ENCODE measurements at places on chromosomes 1 and 21. TPM values are rescaled to one million over a fixed set of nuclear protein-coding genes. Genes with fewer than 3 reads are reported as not detected.

- H3K27me3 ChIP-seq = no peaks in the 10 kb centered on the region
- no peak overlapping the region for H3K27ac ChIP-seq
- no peak for DNase-seq
- no peak overlapping the region for H3K4me3 ChIP-seq
Observed at GRCh38 chr1:59788825-59789224, 25.9 kb upstream of the HOOK1 start.

DNA sequence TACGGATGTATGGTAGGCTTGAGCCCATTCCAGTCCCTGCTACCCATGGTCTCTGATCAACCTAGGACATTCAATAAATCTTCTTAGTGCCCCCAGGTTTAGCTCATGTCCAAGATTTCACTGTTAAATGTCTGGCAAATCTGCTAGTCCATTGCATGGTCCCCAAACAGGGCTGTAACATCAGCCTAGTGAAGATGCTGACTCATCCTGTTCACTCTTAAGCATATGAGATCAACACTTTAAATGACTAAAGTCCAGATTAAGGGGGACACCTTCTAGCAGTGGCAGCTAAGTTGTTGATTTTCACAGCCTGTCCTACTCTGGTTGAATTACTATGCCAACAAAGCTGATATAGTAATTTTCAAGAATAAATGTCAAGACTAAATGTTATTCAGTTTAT lies 46.5 kb upstream of the NUF2 start:
- H3K4me1 ChIP-seq = no peaks in the 10 kb centered on the region
- no peak overlapping the region for H3K27ac ChIP-seq
- DNase-seq = no peak
- no peaks in the 10 kb centered on the region for H3K27me3 ChIP-seq
- no peak overlapping the region for H3K4me3 ChIP-seq
- H3K36me3 ChIP-seq = peaks cover 34% of the 10 kb centered on the region

DNA sequence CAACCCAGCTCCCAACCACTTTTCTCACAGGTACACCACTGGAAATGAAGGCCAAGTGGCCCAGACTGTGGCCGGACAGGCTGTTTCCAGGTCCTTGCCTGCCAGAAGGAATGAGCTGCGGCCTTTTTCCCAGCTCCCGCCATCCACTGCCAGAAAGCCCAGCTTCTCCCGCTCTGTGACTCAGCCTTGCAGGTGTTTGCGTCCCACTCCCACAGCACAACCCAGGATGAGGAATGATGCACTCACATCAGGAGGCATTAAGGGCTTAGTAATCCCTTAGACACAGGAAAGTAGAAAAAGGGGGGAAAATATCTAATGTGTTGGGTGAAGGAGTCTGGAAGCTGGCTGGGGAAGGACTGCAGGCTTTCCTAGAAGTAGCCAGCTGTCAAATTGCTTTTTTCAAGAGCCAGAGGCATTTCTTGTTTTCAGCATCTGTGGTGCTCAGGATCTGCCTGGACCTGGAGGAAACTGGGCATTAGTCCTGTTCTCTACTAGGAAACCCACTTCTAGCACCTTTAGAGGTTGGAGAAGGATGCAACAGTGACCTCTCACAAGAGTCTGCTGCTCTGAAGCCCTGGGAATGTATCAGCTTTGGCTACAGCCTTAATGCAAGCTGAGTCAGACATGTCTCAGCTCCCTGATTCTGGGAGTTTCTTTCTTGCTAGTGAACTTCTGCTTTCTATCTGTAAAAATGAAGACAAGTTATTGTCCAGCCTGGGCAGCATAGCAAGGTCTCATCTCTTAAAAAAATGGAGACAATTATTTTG lies 13.2 kb upstream of the MAP1LC3C start:
- no peaks in the 10 kb centered on the region for H3K36me3 ChIP-seq
- no peaks in the 10 kb centered on the region for H3K4me1 ChIP-seq
- H3K27ac ChIP-seq = no peak overlapping the region
- H3K27me3 ChIP-seq = peaks cover 5% of the 10 kb centered on the region
- H3K4me3 ChIP-seq = no peak overlapping the region
- no peak for DNase-seq

- no peak for DNase-seq
- H3K4me3 ChIP-seq = no peak overlapping the region
- no peak overlapping the region for H3K27ac ChIP-seq
- no peaks in the 10 kb centered on the region for H3K36me3 ChIP-seq
- peaks cover 30% of the 10 kb centered on the region for H3K4me1 ChIP-seq
- no peaks in the 10 kb centered on the region for H3K27me3 ChIP-seq
Observed at GRCh38 chr1:16924919-16925477, 3.3 kb downstream of the CROCC start.

GRCh38 chr1:45545553-45546310 lies 4.9 kb upstream of the AKR1A1 start:
- no peaks in the 10 kb centered on the region for H3K36me3 ChIP-seq
- H3K27me3 ChIP-seq = no peaks in the 10 kb centered on the region

GRCh38 chr1:220458936-220459335 lies 69.0 kb upstream of the MARK1 start:
- H3K4me1 ChIP-seq = no peaks in the 10 kb centered on the region
- no peaks in the 10 kb centered on the region for H3K36me3 ChIP-seq
- no peak for DNase-seq
- no peak overlapping the region for H3K4me3 ChIP-seq
- H3K27ac ChIP-seq = no peak overlapping the region
- peaks cover 9% of the 10 kb centered on the region for H3K27me3 ChIP-seq

DNA sequence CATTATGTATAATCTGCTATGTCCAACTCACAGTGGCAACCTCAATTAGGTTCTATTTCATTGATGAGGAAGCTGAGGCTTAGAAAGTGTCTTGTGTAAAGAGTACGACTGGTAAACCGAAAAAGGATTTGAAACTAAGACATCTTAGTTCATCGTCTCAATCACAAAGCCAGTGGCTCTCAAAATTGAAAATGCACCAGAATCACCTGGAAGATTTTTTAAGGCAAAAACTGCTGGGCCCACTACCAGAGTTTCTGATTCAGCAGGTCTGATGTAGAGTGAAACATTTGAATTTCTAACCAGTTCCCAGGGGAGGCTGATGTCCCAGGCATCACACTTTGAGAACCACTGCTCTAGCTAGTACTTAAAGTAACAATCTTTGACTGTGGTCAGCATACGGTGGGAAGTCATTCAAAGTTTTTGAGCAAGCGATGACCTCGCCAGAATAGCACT lies 5.2 kb upstream of the LRRC53 start:
- H3K36me3 ChIP-seq = no peaks in the 10 kb centered on the region
- H3K4me3 ChIP-seq = no peak overlapping the region
- no peaks in the 10 kb centered on the region for H3K27me3 ChIP-seq
- H3K4me1 ChIP-seq = no peaks in the 10 kb centered on the region

DNA sequence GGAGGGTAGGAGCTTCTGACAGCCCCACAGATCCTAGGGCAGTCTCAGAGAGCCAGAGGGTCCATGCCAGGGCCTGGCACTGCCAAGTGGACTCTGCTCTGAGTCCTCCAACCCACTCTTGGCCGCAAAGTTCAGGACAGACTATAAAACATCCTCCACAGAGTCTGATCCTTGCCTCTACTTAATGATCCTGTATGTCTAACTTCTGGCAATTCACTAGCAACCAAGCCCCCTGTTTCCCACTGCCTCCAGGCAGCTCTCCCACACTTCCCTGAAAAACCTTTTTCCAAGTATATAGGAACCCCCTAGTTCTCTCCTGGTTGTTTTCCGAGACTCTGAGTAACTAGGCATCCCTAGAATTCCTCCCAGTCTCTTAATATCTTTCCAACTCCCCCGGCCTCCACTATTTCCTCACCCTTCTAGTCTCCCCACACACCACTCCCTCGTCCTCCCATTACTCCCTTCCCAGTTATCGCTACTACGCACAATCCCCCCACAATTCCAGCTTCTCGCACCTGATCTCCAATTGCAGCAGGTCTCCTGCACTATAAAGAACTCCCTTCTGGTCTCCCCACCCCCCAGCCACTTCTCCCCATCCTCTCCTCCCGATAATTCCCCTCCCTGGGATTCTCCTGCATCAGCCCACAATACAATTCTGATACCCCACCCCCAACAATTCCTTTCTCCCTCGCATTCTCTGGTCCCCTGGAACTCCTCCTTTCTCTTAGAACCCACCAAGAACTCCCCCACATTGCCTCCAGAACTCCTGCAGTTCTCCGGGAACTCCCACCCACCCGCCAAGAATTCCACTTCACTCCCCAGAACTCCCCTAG lies 574 bp downstream of the IGSF9 start:
- peaks cover 44% of the 10 kb centered on the region for H3K27me3 ChIP-seq
- no peaks in the 10 kb centered on the region for H3K36me3 ChIP-seq
- H3K27ac ChIP-seq = no peak overlapping the region
- H3K4me3 ChIP-seq = peak overlapping the region; percentile 79

DNA sequence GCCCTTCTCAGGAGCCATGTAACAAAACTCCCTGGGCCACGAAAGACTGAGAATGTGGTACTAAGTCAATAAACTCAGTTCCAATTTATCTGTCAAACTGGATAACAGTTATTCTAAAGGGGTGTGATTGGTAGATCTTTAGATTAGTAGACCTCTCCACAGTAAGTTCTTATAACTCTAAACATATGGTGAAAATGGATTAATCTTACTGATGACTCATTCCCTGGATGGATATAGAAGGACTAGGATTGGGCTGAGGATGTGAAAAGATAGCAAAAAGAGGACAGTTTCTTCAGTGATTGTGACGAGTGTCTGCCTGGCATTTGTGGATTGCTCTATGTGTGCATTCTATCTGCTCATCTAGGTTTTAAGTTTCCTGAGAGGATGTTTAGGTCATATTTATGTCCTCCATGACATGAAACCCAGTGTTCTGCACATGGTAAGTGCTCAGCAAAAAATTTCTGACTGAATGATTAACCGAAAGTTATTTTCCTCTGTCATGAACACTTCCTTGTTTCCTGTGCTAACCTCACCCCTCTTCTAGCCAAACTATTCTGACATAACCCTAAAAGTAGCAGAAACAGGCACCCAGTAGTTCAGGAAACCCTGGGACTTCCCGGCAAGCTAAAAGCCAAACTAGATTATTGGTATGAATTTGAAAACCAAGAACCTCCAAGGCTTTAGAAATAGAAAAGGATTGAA lies 397.5 kb upstream of the PLXNA2 start:
- H3K36me3 ChIP-seq = no peaks in the 10 kb centered on the region
- H3K4me1 ChIP-seq = no peaks in the 10 kb centered on the region
- no peak overlapping the region for H3K27ac ChIP-seq
- DNase-seq = no peak
- H3K4me3 ChIP-seq = no peak overlapping the region
- H3K27me3 ChIP-seq = peaks cover 18% of the 10 kb centered on the region

DNA sequence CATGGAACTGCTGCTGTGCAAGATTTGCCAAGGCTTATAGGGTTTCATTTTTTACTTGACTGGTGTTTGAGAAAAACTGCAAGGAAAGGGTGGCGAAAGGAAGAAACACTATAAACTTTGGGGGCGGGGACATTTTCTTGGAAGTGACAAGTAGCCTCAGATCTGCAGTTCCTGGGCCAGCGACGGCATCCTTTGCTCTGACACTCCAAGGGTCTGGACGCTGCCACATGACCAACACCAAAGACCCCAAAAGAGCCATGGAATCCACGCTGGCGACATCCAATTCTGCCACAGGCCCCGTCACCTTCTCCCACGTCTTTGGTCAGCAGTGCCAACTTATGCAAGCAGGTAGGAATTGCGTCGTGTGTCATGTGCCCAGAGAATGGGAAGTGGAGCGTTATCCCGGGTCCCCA lies 193.4 kb downstream of the PRDM2 start:
- H3K36me3 ChIP-seq = no peaks in the 10 kb centered on the region
- no peak overlapping the region for H3K4me3 ChIP-seq
- no peaks in the 10 kb centered on the region for H3K4me1 ChIP-seq
- DNase-seq = no peak
- no peak overlapping the region for H3K27ac ChIP-seq

- H3K36me3 ChIP-seq = no peaks in the 10 kb centered on the region
- H3K4me3 ChIP-seq = no peak overlapping the region
- H3K27me3 ChIP-seq = no peaks in the 10 kb centered on the region
- DNase-seq = no peak
Observed at GRCh38 chr21:44887807-44888580, 14.5 kb upstream of the PTTG1IP start.

- H3K36me3 ChIP-seq = no peaks in the 10 kb centered on the region
- H3K27ac ChIP-seq = no peak overlapping the region
- H3K4me1 ChIP-seq = peaks cover 2% of the 10 kb centered on the region
- H3K27me3 ChIP-seq = peaks cover 33% of the 10 kb centered on the region
- H3K4me3 ChIP-seq = no peak overlapping the region
- DNase-seq = no peak
Observed at GRCh38 chr1:152349611-152350010, 10.2 kb downstream of the FLG2 start.

DNA sequence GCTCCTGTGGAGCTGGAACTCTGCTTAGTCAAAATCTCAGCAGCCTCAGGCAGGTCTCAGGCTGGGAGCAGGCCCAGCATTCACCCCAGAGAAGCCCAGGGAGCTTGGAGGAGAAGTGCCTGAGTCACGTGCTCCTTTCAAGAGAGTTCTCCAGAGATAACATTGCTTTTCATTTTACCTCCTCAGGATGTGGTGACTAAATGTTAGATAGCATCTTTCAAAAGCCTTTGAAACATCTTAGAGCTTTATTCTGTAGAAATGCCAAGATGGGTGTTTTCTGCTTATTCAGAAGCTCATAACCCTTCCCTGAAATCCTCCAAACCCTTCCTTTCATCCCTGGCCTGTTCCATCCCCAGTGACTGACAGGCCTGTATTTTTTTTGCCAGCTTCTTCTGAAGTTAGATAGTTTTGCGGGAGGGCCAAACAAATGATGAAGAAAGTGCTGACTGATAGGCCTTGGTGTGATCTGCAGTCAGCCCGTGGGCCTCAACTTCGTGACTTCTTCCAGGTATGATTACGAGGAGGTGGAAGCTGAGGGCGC lies 58.0 kb downstream of the PGM1 start:
- H3K36me3 ChIP-seq = peaks cover 8% of the 10 kb centered on the region
- peak overlapping the region; percentile 99 for H3K27ac ChIP-seq
- peaks cover 24% of the 10 kb centered on the region for H3K4me1 ChIP-seq
- peak; percentile 26 for DNase-seq
- no peaks in the 10 kb centered on the region for H3K27me3 ChIP-seq

GRCh38 chr1:200892958-200893357 lies 1.7 kb upstream of the INAVA start:
- H3K36me3 ChIP-seq = no peaks in the 10 kb centered on the region
- H3K4me3 ChIP-seq = no peak overlapping the region
- H3K27ac ChIP-seq = no peak overlapping the region
- no peak for DNase-seq
- peaks cover 85% of the 10 kb centered on the region for H3K27me3 ChIP-seq
- H3K4me1 ChIP-seq = peaks cover 42% of the 10 kb centered on the region

GRCh38 chr1:27476237-27476636 lies 13.7 kb downstream of the WASF2 start:
- no peaks in the 10 kb centered on the region for H3K27me3 ChIP-seq
- H3K27ac ChIP-seq = peak overlapping the region; percentile 72
- peaks cover 73% of the 10 kb centered on the region for H3K4me1 ChIP-seq

The LCA5L gene
- total RNA-seq = not detected

The TNNI3K gene
- total RNA-seq = 0.95 TPM

The PRR9 gene
- total RNA-seq = not detected
